Muscle of arm (tissue), 14 donors: ENCODE measurements at places on chromosomes 7 and 10.

- no peak for DNase-seq
Observed at GRCh38 chr10:22742678-22743077, 28.3 kb upstream of the PIP4K2A start.

- no peak for DNase-seq
Observed at GRCh38 chr7:135380351-135380750, 129.6 kb downstream of the CNOT4 start.

DNA sequence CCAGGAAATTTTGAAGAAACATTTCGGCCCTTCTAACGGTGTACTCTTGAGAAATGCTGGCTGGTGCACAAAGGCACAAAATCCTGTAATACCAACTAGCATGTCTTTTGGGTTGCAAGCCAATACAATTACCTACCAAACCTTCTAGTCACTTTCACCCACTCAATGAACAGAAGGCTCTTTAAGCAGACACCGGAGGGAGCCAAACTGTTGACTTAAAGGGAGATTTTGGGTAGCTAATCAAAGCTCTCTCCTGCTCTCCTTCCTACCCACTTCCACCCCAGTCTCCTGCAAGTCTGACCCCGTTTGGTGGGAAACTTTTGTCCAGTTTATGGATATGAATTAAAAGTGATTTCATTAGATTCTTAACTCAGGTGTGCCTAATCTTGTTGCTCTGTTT, 24.0 kb downstream of the GRM3 start:
- no peak for DNase-seq

DNA sequence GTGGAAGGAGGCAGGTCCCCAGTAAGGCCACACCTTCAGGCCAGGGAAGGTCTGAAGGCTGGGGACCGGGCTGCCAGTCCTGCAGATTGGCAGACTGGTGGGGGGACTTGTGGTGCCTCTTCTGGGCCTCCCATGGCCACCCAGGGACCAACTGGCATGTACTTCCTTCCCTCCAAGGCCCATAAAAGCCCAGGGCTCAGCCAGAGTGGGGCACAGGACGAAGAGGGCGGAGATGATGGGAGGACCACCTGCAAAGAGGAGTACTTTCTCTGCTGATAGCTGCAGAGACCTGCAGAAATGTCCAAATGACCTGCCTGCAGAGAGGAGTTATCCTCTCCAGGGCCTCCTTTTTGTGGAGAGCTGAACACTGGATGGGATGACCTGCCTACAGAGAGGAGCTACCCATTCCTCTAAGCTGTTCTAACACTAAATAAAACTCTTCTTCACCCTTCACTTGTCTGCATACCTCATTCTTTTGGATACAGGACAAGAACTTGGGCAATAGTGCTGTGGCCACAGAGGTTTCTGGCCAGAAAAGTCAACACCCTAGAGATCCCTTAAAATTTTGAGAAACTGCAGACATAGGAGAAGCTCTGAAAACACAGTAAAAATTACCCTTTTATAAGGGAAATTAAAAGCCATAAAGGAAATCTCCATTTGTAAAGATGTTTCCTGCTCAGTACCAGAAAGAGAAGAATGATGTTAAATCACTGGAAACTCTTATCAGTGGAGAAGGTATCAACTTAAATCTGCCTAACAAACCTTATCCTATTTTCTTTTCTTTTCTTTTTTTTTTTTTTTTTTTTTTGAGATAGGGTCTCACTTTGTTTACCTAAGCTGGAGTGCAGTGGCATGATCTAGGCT, 20.7 kb upstream of the PRF1 start:
- DNase-seq, result no peak

- no peak for DNase-seq
Observed at GRCh38 chr7:107594961-107595737, 15.1 kb downstream of the BCAP29 start.

DNA sequence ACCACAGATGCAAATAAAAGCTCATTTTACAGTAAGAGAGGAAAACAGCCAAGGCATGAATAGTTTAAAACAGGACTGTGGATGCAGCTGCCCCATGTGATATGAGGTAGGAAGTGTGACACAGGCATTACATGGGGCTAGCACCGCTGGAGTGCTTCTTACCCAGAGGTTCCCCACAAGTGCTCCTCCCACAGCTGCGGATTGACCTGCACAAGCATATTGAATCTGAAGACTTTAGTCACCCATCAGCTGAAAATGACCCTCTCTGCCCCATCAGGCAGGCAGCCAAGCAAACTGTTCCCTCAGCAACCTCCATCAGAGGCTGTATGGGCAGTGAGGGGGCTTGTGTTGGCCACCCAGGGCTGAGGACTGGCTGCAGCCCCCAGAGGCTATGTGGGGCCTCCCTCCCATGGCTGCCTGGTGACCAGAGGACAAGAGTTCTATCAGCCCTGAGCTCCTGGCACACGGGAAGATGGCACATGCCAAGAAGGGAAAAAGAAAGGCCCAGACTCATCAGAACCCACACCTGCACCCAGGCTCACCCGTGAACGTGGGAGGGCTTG, 98.7 kb downstream of the TCERG1L start:
- DNase-seq, result no peak

GRCh38 chr7:152756116-152756515, 3.4 kb upstream of the ACTR3B start:
- DNase-seq, result no peak

DNA sequence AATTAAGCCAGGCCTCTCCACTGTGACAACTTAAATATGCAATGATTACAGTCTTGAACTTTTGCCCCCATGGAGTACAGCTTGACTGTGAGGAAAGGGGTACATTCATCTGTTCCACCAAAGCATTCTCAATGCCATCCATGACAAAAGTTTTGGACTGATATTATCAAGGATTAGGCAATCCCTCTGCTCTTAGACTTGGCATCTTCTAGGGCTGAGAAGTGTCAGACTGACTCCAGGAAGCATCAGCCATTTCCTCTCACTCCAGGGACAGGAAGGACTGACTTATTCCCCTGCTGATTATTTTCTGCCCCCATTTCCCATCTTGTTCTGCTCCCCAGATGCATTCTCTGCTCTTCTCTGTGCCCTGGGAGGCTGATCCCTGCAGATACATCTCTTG, 69.7 kb downstream of the ZNF365 start:
- no peak for DNase-seq

DNA sequence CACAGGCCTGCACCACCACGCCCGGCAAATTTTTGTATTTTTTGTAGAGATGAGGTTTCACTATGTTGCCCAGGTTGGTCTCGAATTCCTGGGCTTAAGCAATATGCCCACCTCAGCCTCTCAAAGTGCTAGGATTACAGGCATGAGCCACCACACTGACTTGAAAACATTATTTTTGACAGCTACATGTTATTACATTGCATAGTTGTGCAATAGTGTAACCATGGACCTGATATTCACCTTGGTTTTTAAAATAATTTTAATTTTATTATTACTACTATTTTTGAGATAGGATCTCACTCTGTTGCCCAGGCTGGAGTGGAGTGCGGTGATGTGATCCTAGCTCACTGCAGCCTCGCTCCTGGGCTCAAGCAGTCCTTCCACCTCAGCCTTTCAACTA, 18.4 kb downstream of the AKAP9 start:
- DNase-seq, result no peak

DNA sequence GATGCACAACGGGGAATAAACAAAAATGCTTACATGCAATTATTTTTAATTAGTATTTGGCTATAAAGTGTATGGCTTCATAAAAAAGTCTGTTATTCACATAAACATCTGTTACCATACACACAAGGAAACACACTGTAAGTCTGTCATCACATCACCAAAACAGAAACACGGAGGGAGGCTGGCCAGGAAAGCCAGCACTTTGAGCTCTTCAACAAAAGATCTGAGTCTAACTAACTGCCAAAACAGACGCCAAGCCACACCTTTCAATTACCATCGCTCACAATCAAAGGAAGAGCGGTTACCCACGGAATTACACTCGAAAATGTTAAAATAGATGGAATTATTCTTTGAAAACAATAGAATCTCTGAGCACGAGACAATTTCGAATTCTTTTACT, 49.2 kb upstream of the MGMT start:
- peak; percentile 60 for DNase-seq

GRCh38 chr7:143495851-143496250, 18.2 kb downstream of the TAS2R41 start:
- no peak for DNase-seq

DNA sequence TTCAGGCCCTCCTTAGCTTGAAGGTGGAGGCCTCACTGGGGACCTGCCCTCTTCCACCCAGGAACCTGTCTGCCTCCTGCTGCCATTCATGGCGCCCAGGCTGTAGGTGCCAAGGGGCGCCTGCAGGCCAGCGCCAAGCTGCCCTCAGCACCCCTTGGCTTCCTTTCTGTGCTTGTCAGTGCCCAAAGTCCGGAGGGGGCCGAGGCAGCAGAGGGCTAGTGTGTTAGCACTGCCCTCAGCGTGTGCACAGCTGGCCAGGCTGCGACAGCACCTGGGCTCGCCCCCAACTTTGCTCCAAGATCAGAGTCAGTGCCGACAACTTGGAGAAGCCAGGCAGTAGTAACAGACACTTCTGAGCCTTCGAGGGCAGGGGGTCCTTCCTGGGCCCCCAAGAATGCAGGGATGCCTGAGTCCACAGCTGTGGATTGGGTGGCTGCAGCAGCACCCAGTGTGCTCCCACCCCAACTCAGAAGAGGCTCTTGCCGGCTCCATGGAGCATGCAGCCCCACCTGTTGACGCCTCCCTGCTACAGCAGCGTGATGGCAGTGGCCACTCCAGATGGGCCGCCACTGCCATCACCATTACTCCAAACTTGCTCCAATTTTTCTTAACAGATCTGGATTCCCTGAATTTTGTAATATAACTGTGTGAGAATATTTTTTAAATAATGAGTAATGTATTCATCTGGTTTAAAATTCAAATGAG, 41.7 kb downstream of the CACUL1 start:
- no peak for DNase-seq

GRCh38 chr7:122752583-122752982, 49.9 kb upstream of the RNF148 start:
- DNase-seq, result no peak

- no peak for DNase-seq
Observed at GRCh38 chr7:19984231-19984632, 210.8 kb upstream of the TMEM196 start.

DNA sequence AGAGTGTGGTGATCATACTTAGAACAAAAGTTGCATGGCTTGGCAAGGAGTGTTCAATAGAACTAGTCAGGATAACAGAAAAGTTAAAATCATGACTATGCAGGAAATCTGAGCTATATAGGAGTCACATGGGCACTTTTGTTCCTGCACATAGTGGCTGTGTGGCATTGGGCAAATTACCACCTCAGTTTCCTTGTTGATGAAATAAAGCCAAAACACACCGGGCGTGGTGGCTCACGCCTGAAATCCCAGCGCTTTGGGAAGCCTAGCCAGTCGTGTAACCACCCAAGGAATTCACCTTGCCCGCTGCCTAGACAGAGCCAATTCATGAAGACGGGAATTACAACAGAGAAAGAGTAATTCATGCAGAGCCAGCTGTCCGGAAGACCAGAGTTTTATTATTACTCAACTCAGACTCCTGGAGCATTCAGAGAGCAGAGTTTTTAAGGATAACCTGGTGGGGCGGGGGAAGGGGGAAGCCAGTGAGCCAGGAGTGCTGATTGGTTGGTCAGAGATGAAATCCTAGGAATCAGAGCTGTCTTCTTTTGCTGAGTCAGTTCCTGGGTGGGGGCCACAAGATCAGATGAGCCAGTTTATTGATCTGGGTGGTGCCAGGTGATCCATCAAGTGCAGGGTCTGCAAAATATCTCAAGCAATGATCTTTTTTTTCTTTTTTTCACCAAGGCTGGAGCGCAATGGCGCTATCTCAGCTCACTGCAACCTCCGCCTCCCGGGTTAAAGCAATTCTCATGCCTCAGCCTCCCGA, 6.4 kb upstream of the MKRN1 start:
- no peak for DNase-seq

GRCh38 chr7:156167417-156167807, 355.1 kb upstream of the SHH start:
- no peak for DNase-seq

DNA sequence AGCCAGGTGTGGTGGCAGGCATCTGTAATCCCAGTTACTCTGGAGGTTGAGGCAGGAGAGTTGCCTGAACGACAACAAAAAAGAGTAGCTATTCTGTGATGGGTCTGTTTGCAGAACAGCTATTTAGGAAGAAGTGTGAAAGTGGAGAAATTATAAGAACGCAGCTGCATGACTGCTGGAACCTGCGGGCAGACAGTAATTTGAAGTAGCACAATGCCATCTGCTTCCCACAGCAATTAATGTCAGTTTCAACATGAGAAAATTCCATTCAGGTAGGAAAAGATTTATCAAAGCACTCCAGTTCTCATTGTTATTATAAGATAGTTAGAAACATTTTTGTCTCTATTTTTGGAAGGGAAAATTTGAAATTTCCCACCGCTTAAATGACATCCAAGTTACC, 21.5 kb downstream of the LAMB1 start:
- DNase-seq, result no peak

DNA sequence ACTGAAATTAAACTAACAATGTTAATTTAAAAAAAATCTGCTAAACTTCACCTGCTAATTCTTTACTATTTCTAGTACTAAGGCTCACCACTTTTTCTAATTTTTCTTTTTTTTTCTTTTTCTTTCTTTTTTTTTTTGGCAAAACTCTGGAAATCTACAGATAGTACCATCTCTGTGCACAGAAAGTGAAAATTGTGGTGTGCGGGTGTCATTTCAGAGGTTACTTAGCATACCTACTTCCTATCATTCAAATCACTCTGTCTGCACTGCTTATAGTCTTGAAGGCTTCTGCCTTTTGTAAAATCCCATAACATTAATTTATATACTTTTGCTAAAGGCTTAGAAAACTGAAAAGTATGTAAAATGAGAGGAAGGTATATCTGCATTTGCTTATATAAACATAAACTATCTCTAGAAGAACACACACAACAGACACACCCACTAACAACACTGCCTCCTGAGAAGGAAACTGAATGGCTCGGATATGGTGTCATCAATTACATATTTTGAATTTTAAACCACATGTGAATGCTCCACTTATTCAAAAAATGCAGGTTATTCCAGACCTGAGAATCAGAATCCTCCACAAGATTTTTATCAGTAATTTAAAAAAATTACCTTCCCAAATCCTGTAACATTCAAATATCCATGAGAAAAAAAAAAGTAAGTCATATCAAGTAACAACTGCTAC, 229.5 kb downstream of the PARD3 start:
- DNase-seq, result no peak

GRCh38 chr10:97733256-97733655, 3.7 kb upstream of the ZFYVE27 start:
- DNase-seq, result no peak

- DNase-seq, result peak; percentile 42
Observed at GRCh38 chr10:15167411-15168290, 842 bp downstream of the NMT2 start.
